Putamen (tissue), 1 donor: ENCODE measurements at places on chromosomes 16 and 17.

DNA sequence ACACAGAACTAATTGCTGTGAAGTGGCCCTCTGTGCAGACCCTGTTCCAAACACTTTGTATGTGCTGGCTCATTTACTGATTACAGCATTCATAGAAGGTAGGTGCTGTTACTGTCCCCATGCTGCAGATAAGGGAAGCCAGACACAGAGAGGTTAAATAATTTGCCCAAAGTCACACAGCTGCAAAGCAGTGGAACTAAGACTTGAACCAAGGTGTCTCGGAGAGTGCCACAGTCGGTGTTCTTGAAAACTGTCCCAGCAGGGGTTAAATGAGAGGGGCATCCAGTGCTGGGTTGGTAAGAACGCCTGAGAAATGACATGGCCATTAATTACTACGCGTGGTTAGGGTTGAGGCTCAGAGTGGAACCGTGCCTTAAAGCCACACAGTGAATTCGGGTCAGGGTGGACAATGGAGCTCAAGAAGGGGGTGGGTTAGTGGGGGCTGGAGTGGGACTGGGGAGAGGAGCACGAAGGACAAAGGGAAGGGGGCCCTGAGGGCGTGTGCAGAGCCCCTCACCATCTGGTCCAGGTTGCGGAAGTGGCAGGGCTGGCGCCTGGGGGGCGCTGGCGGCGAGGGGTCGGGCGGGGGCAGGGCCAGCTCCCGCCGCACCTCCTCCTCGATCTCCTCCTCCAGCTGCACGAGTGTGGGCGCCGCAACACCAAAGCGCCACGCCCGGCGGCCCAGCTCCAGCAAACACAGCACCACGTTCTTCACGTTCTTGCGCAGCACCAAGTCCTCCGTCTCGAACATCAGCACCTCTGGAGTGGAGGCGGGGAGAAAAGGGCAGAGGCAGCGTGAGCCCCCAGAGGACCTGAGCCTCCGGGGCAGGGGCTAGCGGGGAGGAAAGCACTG lies 3.3 kb downstream of the GAS2L2 start:
- DNase-seq: no peak

- no peak for DNase-seq
Measured at GRCh38 chr17:40076591-40076990, 13.8 kb downstream of the THRA start.

DNA sequence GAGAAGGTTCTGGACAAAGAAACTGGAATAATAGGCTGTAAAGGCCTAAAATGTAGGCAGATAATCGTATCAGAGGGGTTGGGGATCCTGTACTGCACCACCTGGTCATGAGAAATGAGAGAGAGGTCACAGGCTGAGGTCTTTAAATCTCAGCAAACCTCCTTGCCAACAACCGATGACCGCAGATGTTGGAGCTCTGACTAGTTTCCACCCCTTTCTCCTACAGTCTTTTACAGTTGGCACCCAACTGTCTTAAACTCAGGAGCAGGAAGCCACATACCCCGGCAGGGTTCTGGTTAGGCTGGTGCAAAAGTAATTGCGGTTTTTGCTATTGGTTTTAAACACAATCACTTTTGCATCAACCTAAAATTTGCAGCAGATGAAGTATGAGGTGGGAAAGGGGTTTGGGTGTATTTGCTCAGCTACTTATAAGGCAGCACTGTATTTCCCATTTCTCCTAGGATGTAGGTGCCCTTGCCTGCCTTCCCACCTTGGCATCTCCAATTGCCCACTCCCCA lies 261.8 kb upstream of the MYOCD start:
- DNase-seq: no peak

DNA sequence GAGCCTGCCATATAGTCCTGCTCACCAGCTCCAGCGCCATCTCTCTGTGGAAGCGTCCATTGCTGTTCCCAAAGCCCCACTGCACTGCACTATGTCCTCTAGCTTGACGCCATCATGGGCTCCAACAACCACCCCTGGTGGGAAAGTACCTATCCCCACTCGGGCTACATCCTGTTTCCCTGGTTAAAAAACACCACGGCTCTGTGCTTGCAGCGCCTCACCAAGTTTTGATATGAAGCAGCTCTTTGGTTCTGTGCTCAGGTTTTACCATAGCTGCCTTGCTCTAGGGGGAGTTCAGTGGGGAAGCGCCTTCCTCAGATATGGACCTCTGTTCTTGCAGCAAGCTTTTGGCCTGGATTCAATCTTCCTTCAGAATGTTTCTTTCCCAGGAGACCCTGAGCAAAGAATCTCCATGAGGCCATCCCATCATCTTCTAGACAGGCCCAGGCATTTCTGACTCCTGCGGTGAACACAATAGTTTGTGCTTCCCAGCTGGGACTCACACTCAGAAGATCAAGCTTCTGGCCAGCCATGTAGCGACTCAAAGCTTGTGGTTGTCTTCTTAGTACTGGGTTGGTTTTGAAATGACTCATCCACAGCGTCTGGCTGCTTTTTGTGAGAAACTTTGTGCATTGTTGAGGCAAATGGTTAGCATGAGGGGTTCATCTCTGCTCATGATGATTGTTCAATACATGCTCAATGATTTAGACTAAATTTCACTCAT lies 39.5 kb downstream of the DYNLRB2 start:
- no peak for DNase-seq

DNA sequence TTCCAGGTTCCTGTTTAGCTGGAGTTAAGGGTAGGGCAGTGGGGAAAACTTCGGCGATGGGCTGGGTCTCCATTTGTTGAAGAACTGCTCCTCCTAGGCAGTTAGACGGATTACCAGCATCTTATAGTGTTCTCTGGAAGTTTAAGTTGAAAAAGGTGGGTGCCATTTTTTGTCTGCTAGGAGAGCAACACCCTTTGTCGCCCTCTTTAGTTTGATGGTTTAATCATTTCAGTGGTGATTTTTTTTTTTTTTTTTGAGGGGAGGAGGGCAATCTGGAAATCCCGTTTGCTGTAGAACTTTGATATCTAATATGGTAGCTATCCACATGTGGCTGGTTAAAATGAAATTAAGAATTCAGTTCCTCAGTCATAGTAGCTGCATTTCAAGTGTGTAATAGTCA lies 4.1 kb downstream of the UBFD1 start:
- no peak for DNase-seq

DNA sequence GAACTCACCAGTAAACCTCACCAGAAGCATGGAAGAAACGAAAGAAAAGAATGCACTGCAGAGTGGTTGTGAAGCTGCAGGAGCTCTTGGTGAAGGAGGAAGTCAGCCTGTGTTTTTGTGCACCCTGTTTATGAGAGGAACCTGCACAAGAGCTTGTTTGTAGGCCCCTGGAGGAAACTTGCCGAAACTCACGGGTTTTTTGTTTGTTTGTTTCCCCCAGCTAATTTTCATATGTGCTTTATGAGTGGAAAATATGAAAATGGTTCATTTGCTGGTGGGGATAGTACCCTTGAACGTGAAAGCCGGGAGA lies 222.7 kb downstream of the C16orf95 start:
- DNase-seq: no peak
